ENCODE measurements at places on chromosomes 11 and 22. TPM values are rescaled to one million over a fixed set of nuclear protein-coding genes. Genes with fewer than 3 reads are reported as not detected.

Gene KDM2A
- polyA plus RNA-seq, result 76.9 TPM

Gene CRYBB2
- polyA plus RNA-seq, result 0.32 TPM

Gene CARNS1
- 2.0 TPM for polyA plus RNA-seq

Gene GALNT18
- 19.8 TPM for polyA plus RNA-seq

Gene NFRKB
- 40.9 TPM for polyA plus RNA-seq

Gene GP1BB
- 2.8 TPM for polyA plus RNA-seq

Gene KRTAP5-10
- polyA plus RNA-seq, result not detected

Gene OR5B21
- not detected for polyA plus RNA-seq

Gene MUC5B
- 0.09 TPM for polyA plus RNA-seq

Gene NXPE2
- 0.26 TPM for polyA plus RNA-seq

Gene VWCE
- 4.4 TPM for polyA plus RNA-seq

Gene OR52H1
- not detected for polyA plus RNA-seq

Gene NAV2
- polyA plus RNA-seq, result 39.5 TPM

Gene GGTLC2
- 0.30 TPM for polyA plus RNA-seq

Gene ESRRA
- 26.3 TPM for polyA plus RNA-seq

Gene OAF
- 51.3 TPM for polyA plus RNA-seq

Gene C11orf21
- 0.67 TPM for polyA plus RNA-seq
